ENCODE measurements at places on chromosomes 1 and 21.
A peak's percentile ranks its signal among the peaks of the same experiment; 100 is the strongest.

- DNase-seq: peak; percentile 67
These were observed 49.0 kb downstream of the TOMM20 start for GRCh38 chr1:235079443-235080296.

DNA sequence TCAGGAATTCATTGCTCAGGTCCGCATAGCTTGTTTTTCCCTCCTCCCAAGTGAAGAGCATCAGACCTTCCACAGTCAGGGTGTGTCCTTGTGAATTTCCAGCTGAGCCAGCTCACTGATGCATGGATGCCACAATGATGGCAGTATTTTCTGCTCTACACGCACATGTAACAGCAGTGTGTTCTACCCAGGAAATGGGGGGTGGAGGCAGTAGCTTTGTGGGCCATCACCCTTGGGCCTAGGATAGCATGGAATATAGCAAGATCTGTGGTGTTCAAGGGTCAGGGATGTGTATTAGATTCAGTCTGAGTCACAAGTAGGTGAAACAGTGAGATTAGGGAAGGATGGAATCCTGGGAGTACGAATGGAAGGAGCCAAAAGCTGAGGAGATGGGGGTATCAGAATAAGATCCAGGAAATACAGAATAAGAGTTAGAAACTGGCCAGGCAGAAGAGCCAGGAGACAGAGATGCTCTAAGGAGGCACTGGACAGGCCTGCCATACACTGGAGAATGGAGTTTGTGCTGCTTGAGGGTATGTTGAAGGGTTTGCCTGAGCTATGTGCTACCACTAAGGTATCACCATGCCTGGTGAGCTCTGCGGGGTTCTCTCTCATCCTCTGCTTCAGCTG is 90.6 kb upstream of the CNIH3 start:
- peak; percentile 94 for DNase-seq

- DNase-seq: no peak
These were observed 11.1 kb downstream of the CYP2J2 start for GRCh38 chr1:59915516-59915915.

- DNase-seq: no peak
These were observed 22.8 kb downstream of the ATP5PO start for GRCh38 chr21:33892853-33893252.

DNA sequence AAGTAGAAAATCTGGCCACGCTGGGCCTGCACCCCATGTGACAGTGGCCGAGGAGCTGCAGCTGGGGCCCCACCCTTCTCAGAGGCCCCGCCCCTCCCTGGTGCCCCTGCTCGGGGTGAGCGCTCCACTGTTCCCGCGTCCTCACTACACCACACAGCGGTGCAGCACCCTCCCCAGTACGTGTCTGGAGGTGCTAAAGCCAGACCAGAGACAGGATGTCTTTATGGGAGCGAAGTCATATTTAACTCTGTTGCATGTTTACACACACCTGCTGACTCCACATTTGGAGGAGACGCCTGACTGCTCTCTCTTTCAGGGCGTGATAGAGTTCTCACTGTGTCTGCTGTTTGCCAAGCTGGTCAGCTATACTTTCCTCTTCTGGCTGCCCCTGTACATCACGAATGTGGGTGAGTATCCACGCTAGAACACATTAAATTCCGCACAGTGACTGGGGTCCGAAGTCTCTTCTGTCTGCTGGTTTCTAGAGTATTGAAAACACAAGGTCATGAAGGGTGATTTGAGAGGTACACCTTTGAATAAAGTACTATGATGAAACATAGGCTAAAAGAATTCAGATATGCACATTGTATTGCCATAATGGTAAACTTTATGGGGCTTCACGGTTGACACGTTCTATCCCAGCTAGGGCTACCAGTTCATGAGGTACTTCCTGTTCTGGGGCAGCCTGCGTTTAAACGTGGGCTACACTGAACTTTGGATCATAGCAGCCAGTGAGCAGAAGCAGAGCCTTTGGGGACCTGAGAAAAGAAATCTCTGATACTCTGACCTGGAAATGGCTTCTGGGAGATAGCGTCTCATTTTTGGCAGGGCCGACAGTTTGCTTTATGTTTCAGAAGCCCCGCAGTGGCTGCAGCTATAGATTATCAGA is 48.4 kb downstream of the SLC37A1 start:
- no peak for DNase-seq

DNA sequence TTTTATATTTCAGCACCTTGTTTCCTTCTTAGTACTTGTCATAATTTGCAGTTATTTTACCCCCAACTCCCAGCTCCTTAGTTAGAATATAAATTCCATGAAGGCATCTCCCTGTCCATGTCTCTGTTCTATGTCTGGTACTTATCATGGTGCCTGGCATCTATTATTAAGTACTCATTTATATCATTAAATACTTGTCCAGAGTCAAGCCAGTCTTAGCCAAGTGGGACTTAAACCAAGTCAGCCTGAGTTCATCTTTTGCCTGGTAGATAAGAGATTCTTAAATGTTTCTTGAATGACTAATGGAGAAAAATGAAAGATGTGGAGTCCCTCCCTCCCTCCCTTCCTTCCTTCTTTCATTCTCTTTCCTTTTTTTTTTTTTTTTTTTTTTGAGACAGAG is 9.4 kb downstream of the SLC25A44 start:
- DNase-seq: peak; percentile 43

GRCh38 chr1:51715369-51715768 is 98.5 kb downstream of the OSBPL9 start:
- DNase-seq: no peak

DNA sequence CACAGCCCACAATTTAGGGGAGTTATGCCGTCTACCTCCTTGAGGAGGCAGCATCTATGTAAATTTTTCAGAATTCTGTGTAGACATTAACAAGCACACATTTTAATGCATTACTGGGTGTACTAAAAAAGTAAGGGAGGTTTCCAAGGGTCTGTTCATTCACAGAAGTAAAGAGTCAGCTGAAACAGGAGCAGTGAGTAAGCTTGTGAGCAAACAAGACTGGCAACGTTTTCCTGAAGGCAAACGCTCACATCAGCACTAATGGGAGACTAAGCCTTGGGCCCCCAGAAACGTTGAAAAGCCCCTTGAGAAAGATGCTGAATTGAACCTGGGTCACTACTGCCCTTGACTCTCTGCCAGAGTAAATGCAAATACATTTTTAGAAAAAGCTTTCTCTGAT is 25.7 kb downstream of the RPRD2 start:
- peak; percentile 12 for DNase-seq

GRCh38 chr1:4971666-4972065 is 317.3 kb downstream of the AJAP1 start:
- no peak for DNase-seq

- peak; percentile 51 for DNase-seq
These were observed 12.2 kb upstream of the RGS16 start for GRCh38 chr1:182616130-182617013.

DNA sequence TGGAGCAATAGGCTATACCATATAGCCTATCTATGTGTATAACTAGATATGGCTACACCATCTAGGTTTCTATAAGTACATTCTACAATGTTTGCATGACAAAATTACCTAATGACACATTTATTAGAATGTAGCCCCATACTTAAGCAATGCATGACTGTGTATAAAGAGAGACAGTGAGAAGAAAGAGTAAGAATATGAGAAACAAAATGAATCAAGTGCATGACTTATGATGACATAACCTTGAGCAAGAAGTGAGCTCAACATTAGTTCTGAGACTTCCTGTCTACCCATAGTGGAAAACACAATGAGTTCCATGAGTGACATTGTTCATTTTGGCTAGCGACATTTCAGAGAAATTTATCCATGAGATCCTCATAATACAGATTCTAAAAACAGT is 10.1 kb downstream of the SLC44A5 start:
- no peak for DNase-seq

GRCh38 chr1:234856845-234857245 is 246.9 kb upstream of the IRF2BP2 start:
- no peak for DNase-seq

DNA sequence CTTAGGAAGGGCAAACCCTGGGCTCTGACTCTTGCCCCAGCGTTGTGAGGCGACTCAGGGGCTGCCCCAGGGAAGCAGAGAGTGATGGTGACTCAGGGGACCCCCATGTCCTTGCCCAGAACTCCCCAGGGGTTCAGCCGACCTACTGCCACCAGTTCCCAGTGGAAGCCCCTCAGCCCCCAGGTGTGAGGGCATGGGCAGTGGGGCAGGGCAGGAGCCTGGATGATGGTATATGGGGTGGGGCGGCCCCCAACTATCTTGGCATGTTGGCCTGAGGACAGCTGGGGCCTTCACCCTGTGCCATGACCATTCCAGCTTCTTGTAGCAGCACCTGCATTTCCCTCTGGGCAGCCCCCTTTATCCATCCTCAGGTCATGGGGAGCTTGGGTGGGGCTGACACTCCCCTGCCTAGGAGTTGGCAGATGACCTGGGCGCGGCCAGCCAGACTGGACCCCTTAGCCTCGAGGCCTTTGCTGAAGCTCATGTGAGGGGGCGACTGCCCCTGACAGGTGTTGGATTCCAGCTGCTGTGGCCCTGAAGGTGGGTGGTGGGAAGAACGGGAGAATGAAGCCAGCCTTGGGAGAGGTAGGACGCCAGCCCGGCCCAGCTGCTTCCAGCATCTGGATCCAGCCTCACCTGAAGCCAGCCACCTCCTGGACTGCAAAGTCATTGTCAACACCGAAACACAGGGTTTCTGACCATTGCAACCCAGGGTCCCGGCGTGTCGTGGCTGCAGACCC is 1.8 kb upstream of the FNDC10 start:
- no peak for DNase-seq

DNA sequence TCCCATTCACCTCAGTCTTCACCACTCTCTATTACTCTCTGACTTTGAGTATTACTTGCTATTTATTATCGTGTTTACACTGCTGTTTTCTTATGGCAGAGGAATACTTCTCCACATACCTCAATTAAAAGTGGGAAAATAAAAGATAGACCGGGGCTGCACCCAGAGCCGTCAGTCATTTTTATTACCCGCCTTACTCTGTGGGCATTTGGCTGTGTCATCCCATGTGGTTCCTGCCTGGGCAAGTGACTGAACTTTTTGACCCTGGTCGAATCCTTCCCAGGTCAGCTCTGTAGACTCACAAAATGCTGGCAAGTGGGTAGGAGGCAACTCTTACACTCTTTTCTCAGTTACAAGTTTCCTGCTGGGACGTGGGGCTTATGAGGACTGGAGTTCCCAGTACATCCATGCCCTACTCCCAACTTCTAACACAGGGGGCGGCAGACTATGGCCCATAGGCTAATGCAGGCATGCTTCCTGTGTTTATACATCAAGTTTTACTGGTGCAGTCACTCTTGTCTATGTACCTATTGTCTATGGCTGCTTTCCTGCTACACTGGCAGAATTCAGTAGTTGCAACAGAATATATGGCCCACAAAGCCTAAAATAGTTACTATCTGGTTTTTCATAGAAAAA is 69.5 kb upstream of the KCND3 start:
- no peak for DNase-seq

DNA sequence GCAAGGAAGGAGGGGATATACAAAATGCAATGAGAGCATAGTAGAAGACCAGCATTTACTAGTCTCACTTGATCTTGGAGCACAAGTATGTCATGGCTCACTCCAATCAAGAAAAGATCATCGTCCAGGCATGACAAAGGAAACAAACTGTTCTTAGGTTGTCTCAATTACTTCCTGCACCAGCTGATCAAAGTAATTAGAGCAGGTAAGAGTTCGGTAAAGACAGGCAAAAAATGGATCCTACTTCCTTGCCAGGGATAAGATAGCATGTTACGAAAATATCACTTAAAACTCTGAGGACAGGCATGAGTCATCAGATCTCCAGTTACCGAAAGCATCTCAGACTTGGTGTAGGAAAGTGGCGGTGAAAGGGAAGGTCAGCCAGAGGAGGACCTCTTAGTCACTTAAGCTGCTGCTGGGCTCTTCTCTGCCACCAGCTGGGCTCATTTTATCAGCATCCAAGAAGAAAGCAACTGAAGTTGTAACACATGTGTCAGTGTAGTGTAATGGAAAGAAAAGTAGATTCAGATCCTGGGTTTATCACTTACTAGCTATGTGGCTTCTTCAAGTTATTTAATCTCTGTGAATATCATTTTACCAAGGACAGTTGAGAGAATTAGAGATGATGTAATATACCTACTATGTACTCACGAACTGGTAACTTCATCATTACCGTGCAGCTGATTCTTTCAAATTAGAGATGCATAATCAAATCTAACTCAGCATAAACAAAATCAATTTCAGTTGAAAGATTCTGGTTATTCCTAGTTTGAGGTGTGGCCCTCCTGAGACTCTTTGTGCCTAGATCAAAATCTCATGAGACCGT is 46.8 kb downstream of the XCL1 start:
- peak; percentile 94 for DNase-seq

DNA sequence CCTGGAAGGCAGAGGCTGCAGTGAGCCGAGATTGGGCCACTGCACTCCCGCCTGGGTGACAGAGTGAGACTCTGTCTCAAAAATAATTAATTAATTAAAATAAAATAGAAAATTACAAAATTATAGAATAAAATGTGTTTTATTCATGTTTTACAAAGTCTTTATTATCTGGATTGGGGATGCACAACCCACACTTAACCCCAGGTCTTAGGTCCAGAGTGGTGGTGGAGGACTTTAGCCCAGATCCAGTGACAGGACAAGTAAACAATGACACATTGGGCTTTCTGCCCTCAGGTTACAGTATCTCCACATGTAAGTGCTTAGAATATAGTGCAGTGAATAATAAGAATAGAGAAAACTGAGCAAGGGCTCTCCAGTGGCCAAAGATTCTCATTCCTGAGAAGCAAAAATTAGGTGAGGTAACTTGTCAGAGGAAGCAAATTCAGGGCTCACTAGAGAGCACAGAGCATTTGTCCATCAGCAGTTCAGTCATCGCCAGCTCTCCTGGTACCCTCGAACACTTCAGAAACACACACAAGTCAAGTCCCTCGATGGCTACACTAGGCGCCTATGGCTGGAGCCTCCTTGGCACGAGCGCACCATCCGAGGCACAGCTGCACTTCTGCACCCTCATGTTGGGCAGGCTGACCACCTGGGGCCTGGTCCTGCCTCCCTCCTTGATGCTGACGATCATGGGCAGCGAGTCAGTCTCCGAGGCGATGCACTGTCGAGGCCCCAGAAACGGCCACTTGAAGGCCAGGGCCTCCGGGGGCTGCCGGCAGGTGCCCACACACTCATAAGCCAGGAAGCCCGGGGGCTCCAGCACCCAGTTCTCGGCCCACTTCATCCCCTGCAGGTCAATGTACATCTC is 2.6 kb downstream of the LEFTY1 start:
- DNase-seq: no peak

DNA sequence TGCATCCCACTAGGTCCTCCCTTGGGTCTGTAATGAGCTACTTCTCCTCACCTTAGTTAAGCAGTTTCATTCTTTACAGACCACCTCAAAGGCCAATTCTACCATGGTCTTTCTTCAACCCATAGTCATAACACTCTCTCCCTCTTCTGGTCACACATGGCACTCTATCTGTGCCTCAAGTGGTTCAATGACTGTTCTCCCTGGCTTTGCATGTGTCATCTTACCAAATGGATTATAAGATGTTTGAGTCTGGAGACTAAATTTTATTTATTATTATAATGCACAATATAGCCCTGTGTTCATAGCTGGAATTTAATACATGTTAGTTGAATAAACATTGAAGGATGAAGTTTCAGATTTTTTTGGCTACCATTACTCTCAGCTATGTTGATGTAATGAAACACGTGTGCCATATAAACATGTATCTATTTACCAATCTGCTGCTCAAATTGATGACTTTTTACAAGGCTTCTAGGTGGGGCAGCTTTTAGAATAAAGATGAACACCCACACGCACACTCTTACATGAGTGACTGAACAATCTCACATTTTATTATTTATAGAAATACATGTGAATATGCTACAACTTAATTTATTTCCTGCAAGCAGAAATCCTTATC is 102.1 kb downstream of the RUNX1 start:
- DNase-seq: no peak

- peak; percentile 61 for DNase-seq
These were observed 69.2 kb downstream of the FASLG start for GRCh38 chr1:172727956-172728603.
